ENCODE measurements at places on chromosomes 13 and 19. TPM values are rescaled to one million over a fixed set of nuclear protein-coding genes. Genes with fewer than 3 reads are reported as not detected.

DNA sequence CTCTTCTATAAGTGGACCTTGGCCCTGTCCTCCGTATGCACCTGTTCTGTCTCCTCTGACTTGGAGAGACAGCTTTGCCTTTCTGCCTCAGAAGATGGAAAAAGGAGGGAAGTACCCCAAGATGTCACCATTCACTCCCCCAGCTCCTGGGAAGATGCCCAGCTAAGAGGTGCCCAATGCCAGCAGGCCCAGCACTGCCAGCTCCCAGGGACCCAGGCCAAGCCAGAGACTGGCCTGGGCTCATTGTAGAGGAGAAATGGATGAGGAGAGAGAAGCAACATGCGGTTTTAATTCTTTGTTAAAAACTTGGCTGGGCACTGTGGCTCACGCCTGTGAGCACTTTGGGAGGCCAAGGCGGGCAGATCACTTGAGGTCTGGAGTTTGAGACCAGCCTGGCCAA lies 111.5 kb upstream of the ZNF507 start:
- no peak overlapping the region for H3K4me3 ChIP-seq
- no peaks in the 10 kb centered on the region for H3K36me3 ChIP-seq
- no peak overlapping the region for H3K27ac ChIP-seq
- no peaks in the 10 kb centered on the region for H3K4me1 ChIP-seq
- no peak for DNase-seq
- H3K27me3 ChIP-seq: no peaks in the 10 kb centered on the region

- DNase-seq: no peak
- no peaks in the 10 kb centered on the region for H3K27me3 ChIP-seq
- H3K36me3 ChIP-seq: no peaks in the 10 kb centered on the region
- no peak overlapping the region for H3K27ac ChIP-seq
These were observed 148.3 kb downstream of the MYO16 start for GRCh38 chr13:108777421-108778420.

DNA sequence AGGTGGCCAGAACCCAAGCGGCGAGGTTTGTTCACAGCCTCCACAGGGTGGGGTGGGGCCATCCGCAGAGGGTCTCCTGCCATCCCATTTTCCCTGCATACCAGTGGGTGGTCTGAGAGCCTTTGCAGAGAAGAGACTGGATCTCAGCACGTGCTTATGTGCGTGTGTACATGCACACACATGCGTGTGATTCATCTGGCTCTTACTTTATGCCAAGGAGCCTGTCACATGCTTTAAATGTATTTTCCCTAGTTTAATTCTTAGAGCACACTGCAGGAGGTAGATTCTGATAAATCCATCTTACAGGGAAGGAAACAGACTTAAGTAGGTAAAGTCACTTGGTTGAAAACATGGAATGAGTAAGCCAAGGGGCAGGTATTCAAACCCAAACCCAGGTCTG lies 47.1 kb downstream of the CAPN12 start:
- no peaks in the 10 kb centered on the region for H3K36me3 ChIP-seq
- DNase-seq: no peak
- H3K4me3 ChIP-seq: no peak overlapping the region
- H3K27me3 ChIP-seq: no peaks in the 10 kb centered on the region
- H3K27ac ChIP-seq: no peak overlapping the region
- H3K4me1 ChIP-seq: no peaks in the 10 kb centered on the region

DNA sequence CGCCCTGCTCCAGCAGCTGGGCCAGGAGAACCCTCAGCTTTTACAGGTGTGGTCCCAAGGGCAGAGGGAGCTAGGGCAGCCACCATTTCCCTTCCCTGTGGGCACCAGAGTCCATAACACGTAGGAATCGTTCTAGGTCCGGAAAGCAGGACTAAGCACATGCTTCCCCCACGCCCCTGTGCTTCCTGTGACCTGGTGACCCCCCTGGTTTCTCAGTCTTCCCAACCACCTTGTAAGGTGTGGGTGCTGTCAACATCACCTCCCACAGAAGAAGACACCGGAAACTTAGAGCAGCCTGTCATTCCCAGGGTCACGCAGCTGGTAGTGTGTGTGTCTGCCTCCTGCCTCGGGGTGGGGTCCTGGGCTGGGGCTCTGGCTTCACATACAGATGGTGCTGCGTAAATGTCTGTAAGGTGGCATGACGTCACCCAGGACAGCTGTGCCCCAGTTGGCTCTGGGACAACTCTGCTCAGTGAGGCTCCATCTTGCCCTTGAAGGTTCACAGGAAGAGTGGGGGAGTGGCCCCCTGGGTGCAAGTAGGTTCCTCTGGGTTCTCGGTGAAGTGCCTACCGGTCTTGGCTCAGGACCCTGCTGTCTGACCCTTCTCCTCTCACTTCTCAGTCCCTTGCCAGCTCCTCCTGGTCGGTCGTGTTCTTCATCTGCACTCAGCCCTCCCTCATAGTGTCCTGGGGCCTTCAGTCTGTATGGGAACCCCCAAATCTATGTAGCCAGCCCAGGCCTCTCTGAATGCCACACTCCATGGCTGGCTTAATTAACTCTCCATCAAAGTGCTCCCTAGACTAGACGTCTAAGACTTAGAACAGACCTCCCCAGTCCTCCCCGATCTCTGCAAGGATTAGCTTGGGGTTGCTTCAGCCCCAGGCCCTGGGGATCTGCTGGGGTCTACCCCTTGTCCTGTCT lies 4.0 kb downstream of the RAD23A start:
- DNase-seq: no peak
- H3K4me1 ChIP-seq: no peaks in the 10 kb centered on the region
- peaks cover 48% of the 10 kb centered on the region for H3K36me3 ChIP-seq
- H3K4me3 ChIP-seq: no peak overlapping the region
- H3K27ac ChIP-seq: no peak overlapping the region

- H3K4me3 ChIP-seq: no peak overlapping the region
- no peaks in the 10 kb centered on the region for H3K27me3 ChIP-seq
These were observed 162.8 kb upstream of the SOX1 start for GRCh38 chr13:111904166-111904565.

GRCh38 chr13:96696389-96696900 lies 297.8 kb downstream of the OXGR1 start:
- no peaks in the 10 kb centered on the region for H3K36me3 ChIP-seq
- no peaks in the 10 kb centered on the region for H3K27me3 ChIP-seq
- no peak overlapping the region for H3K27ac ChIP-seq
- H3K4me3 ChIP-seq: no peak overlapping the region

DNA sequence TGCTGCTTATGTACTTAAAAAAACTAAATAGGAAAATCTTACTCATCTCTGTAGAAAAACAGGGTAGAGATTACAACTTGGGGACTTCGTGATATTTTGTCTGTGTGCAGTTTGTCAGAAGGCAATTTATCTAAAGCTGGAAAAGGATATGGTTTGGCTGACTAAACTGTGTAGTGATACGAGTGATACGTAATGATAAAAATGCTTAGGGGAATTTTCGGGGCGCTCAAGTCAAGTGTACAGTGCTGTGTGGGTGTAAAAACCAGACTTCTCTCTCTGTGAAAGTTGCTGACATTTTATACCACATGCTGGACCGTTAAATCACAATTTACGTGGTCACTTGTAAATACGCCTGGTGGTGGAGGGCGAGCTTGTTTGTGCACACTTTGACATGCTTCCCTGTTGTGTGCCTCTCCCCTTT lies 221.7 kb downstream of the KCNRG start:
- H3K27ac ChIP-seq: no peak overlapping the region
- no peaks in the 10 kb centered on the region for H3K4me1 ChIP-seq
- H3K4me3 ChIP-seq: no peak overlapping the region
- no peak for DNase-seq

- H3K4me1 ChIP-seq: no peaks in the 10 kb centered on the region
- DNase-seq: no peak
- H3K27me3 ChIP-seq: peaks cover 29% of the 10 kb centered on the region
- no peaks in the 10 kb centered on the region for H3K36me3 ChIP-seq
- no peak overlapping the region for H3K27ac ChIP-seq
- H3K4me3 ChIP-seq: no peak overlapping the region
These were observed 9.3 kb downstream of the PDX1 start for GRCh38 chr13:27928805-27929753.

The KASH5 gene
- total RNA-seq: not detected

GRCh38 chr19:40217027-40217810 lies 965 bp downstream of the TTC9B start:
- no peaks in the 10 kb centered on the region for H3K4me1 ChIP-seq
- no peak overlapping the region for H3K4me3 ChIP-seq
- H3K27me3 ChIP-seq: no peaks in the 10 kb centered on the region
- no peak for DNase-seq
- H3K36me3 ChIP-seq: no peaks in the 10 kb centered on the region

DNA sequence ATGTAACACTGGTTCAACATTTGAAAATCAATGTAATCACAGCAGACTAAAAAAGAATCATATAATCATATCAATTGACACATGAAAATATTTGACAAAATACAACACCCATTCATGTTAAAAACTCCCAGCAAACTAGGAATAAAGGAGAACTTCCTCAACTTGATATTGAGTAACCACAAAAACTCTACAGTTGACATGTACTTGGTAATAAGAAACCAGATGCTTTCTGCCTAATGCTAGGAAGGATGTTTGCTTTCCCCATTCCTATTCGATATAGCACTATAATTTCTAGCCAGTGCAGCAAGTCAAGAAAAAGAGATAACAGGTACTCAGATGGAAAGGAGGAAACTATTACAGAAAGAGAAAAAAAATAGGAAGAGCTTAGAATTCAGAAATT lies 26.9 kb downstream of the UFM1 start:
- DNase-seq: no peak
- H3K36me3 ChIP-seq: no peaks in the 10 kb centered on the region
- no peak overlapping the region for H3K27ac ChIP-seq
- no peaks in the 10 kb centered on the region for H3K27me3 ChIP-seq
- no peaks in the 10 kb centered on the region for H3K4me1 ChIP-seq

DNA sequence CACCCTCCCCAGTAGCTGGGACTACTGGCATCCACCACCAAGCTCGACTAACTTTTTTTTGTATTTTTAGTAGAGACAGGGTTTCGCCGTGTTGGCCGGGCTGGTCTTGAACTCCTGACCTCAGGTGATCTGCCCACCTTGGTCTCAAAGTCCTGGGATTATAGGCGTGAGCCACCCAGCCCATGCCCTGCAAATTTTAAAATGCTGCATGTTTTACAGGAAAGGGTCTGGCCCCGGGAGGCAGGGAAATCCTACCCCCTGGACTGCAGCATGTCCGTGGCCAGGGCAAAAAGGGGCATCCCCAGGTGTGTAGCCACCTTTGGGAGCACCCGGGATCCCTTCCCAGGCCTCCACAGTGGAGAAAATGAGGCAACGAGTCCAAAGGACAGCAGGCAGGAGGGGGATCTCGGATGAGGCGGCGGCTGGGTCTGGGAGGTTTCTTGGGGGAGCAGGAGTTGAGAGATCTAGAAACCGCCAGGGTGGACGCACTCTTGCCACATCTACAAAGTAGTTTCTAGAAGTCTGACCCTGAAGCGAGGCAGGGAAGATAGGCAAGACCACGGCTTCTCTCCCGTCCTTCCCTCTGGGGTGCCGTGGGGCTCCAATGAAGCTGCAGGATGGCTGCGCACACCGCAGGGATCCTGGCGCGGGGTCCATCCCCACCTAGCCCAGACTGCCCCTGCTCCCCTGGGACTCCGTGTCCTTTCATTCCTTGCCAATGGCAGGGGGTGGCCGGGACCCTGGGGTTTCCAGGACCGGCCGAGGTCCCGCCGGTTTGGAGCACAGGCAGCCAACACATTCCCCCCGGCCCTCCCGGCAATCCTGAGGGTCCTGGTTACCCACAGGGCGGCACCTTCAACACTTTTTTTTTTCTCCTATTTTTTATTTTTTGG lies 21.3 kb upstream of the ZBTB7A start:
- no peak overlapping the region for H3K27ac ChIP-seq
- DNase-seq: no peak
- H3K4me1 ChIP-seq: no peaks in the 10 kb centered on the region
- no peaks in the 10 kb centered on the region for H3K36me3 ChIP-seq
- no peaks in the 10 kb centered on the region for H3K27me3 ChIP-seq

DNA sequence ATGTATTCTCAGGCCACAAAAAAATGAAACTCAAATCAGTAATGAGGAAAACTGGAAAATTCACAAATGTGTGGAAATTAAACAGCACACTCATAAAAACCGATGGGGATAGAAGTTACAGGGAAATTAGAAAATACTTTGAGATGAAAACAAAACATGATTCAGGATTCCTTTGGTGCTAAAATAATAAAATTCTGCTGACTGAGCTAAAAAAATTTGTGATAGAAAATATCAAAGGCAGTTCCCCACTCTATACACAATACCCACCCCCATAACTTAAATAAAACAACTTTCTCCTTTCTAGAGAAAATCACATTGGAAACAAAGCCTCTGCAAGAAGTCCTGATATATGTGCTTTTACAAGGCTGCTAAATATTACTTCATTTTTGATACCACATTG lies 1.6 kb upstream of the ZNF233 start:
- H3K27me3 ChIP-seq: no peaks in the 10 kb centered on the region
- H3K27ac ChIP-seq: no peak overlapping the region
- H3K36me3 ChIP-seq: no peaks in the 10 kb centered on the region
- no peak for DNase-seq
- H3K4me3 ChIP-seq: no peak overlapping the region
- peaks cover 5% of the 10 kb centered on the region for H3K4me1 ChIP-seq

DNA sequence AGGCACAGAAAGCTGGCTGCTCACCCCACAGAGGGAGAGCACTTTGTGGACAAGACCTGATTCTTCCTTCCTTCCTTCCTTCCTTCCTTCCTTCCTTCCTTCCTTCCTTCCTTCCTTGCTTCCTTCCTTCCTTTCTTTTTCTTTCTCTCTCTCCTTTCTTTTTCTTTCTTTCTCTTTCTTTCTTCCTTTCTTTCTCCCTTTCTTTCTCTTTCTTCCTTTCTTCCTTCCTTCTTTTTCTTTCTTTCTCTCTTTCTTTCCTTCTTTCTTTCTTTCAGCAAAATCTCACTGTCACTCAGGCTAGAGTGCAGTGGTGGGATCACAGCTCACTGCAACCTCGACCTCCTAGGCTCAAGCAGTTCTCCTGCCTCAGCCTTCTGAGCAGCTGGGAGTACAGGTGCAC lies 263.9 kb downstream of the UQCRFS1 start:
- DNase-seq: no peak
- H3K4me3 ChIP-seq: no peak overlapping the region
- H3K27ac ChIP-seq: no peak overlapping the region

- no peaks in the 10 kb centered on the region for H3K27me3 ChIP-seq
- no peaks in the 10 kb centered on the region for H3K4me1 ChIP-seq
- H3K36me3 ChIP-seq: no peaks in the 10 kb centered on the region
- H3K27ac ChIP-seq: no peak overlapping the region
- DNase-seq: no peak
These were observed 54.9 kb downstream of the WDFY2 start for GRCh38 chr13:51639171-51639570.

The GRIN3B gene
- total RNA-seq: not detected

The GRIK5 gene
- 0.15 TPM for total RNA-seq
